ENCODE measurements at places on chromosomes 1 and 21.

DNA sequence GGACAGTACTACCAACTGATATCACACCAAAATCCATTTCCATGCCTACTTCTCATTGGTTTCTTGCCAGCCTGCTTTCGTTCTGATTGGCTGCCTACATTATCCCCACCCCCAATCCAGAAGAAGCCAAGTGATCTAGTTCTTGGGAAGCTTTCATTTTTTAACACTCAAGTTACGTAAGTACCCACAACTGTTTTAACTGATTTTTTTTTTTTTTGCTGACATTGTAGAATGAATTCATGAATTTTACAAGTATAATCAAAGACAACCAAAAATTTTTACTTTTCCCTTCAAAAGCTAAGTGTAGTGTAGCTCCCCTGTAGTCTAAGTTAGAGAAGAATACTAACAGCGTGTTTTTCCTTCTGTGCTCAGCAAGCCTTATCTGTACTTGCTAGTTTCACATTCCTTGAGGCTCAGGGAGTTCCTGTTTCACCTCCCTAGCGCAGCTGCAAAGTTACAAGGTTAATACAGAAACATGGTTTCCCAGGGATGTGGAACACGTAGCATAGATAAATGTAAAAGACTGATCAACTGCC is at the start of gene SLC9C2:
Gene SLC9C2, minus strand, starts transcription at position 17 of the 536 bp plus-strand sequence. CDS start 1,296 bp downstream, outside the sequence.
- DNase-seq, result no peak

- DNase-seq, result no peak
Observed at GRCh38 chr1:19346026-19346425, 33.9 kb downstream of the SLC66A1 start.

DNA sequence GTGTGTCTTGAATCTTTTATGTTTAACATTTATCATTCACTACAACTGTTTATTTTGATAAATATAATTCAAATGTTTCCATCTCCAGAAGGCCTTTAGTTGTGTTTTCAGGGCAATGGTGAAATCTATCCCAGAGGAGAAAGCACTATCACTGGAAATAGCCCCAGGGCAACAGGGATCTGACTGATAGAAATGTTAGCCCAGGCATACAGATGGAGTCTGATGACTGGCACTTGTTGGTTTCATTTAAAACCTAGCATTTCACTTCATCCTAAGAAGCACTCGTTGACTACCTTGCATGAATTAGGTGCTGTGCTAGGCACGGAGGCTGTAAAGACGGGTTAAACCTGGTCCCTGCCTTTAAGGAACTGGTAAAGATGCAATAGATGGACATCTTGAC is 103.1 kb downstream of the C1orf21 start:
- no peak for DNase-seq

DNA sequence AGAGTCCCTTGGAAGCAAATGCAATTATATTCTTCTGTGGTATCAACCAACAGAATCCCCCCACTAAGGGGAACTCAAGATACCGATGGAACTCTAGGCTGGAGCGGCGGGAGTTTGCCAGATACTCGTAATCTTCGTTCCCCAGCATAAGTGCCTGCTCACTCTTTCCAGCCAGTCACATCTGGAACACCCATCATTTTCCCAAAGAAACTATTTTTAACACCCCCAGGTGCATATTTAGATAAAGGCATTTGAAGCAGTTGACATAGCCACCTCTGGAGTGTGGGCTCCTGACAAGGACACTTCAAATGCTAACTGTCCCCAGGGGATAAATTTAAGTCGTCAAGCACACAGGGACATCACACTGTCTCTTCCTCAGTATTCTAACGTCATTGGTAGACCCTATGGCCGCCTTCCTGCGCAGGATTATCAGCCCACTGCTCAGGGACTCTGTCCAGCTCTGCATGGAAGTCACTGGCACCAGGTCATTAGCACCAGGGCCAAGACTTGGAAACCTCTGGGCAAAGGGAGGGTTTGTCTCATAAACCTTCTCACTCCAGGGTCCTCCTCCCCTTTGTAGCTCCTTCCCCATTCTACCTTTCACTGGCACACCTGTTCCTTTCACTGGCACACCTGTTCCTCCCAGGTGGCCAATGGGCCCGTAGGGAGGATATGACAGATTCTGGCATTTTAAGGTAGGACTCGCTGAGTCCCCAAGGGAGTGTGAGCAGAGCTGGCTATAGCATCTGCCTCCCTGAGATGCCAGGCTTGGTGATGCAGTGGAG is 48.8 kb downstream of the H3-3A start:
- DNase-seq, result no peak

DNA sequence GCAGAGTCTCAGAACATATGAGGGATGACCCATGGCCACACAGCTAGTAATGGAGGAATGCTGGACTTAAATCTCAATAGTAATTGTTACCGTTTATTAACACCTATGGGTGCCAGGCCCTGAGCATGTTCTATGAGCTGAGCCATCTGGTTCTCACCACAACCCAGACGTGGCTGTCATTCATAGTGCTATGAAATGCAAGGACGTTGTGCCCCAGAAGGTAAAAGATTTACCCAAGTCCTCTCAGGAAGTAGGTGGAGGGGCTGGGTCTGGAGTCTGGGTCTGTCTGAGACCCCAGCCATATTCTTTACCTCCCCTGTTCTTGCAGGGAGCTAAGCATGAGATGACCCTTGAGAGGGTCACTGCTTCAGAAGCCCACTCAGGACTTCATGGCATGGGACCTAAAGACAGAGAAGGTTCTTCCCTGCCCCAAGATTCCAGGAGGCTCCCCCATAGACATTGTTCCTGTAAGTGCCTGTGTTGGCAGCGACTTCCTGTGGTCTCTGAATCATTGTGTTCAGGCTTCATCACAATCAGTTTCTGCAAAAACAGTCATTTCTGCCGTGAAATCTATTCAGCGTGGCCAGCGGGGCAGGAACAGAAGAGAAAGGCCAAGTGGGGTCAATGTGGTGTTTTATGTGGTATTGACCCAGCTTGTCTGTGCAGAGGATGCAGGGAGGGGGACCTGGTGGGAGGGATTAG is 475.4 kb downstream of the PTPRU start:
- DNase-seq, result no peak

DNA sequence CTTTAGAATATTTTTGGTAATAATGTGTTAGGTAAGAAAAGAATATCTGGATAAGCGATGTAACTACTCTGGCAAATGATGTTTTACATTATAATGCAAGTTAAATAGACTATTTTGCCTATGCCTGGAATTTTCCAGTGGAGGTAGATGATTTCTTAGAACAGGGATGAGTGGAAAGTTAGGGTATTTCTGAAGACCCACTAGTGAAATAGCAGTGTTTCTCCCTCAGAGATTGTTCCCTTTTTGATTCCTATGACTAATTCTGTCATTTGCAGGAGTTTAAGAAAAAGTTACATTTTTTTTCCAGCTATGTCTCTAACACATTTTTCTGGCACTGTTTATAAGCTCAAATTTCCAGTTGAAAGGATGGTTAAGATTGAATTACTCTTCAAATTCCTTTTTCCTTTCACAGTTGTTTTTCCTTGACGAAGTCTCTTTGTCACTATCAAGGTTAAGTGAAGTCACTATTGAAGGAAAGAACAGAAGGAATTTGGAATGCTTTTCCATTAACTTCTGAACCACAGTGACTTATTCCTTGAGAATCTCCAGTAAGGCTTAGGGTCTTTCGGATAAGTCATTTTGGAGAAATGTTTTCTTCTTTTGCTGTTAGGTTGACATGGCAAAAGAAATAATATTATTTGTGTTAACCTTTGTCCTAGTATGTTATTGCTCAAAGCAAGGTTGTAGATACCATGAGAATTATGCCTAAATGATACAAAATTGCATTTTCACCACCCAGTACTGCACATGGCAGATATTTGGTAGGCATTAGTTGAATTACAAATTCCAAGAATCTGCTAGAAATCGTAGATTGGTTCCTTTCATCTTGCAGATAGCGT is 42.9 kb upstream of the ZNF326 start:
- no peak for DNase-seq

- no peak for DNase-seq
Observed at GRCh38 chr1:174448974-174449373, 1.2 kb downstream of the GPR52 start.

- no peak for DNase-seq
Observed at GRCh38 chr1:22450351-22451021, 1.2 kb upstream of the ZBTB40 start.

GRCh38 chr1:172002725-172003345 is 161.5 kb downstream of the DNM3 start:
- DNase-seq, result no peak

GRCh38 chr1:84103197-84103992 is 40.7 kb upstream of the PRKACB start:
- DNase-seq, result no peak

GRCh38 chr1:82086739-82087138 is 286.0 kb downstream of the ADGRL2 start:
- DNase-seq, result no peak

GRCh38 chr1:184028854-184029623 is 8.5 kb downstream of the COLGALT2 start:
- DNase-seq, result no peak

GRCh38 chr1:203544485-203544884 is 50.5 kb downstream of the OPTC start:
- no peak for DNase-seq

DNA sequence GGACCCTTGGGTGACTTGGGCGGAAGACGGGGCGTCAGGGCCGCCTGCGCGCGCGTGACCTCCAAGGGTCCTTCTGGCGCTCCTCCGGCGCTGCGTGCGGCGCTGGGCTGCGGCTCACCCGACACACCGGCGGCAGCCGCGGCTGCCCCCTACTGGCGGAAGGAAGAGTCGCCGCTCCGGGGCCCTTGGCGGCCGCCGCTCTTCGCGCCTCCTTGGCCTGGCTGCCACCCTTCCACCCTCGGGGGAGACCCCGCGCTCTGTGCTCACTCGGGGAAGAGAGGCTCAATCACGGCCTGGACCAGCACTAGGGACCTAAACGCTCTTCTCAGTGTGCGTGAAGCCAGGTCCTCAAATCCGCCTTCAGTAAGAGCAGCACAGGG is 89.7 kb downstream of the DMRTA2 start:
- no peak for DNase-seq

DNA sequence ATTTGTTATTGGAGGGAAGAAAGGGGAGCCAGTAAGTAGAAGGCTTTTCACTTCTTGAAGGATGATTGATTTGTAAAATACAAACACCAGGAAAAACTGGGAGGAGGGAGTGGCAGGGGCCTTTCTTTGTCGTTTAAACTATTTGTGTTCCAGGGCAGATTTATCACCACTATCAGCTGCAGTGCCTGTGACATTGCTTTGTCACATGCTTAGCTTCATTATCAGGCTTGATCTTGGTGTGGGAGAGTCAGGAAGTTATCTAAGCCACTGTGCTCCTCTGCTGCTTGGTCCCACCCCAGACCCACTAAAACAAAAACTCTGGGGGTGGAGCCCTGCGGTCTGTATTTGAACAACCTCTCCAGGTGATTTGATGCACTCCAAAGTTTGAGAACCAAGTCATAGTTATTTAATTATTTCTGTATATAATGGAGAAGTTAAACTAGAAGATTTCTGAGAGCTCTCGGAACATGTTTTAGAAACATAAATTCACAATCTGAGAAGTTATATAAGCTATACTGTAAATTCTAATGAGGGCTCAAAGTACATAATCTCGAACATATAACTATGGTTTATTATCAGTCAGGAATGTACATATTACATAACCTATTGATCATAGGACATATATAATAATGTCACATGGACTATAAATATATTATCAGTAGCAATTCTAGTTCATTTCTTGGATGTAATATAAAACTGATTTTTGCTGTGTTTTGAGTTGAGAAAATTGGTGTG is 87.9 kb downstream of the CDC14A start:
- DNase-seq, result no peak

DNA sequence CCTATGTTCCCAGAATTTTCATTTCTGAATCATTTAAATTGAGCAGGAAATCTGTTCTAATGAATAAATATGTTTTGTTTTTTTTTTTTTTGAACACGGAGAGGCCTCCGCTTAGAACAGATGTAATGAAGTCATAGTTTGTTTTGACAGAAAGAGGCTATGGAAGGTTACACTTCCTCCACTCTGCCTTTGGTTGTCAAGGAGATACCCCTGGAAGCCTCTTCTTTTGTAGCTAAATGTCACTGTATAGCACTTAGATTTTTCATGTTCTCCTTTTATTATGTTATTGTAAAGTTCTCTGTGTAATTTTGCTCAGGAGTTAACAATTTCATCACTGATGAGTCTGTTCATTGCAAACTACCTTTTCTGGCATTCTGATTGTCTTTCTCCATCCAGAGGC is 22.7 kb upstream of the GNG12 start:
- DNase-seq, result no peak

DNA sequence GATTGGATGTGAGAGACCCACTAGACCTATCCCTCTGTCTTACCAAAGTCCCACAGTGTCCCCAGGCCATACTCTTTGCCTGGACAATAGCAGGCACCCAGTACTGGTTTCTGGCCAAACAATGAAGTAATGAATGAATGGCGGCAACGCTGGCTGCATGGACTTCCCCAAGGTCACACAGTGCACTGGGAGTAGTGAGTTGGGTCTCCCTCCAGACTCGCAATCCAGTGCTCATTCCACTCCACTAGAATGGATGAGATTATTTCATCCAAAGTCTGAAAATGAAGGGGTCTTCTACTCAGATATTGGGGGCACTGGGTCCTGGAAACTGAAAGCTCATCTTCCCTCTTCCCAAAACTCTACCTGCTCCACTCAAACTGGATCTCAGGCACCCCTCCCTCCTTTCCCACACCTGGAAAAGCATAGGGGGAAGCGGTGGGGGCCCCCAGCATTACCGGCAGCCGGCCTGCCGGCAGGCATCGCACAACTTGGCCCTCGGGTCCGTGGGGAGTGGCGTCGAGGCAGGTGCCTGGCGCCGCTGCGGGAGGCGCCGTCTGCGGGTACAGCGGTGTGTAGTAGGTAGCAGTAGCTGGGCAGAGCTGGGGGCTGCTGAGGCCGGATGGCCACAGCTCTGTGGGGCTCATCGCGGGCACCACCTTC is 816 bp downstream of the E2F2 start:
- no peak for DNase-seq

DNA sequence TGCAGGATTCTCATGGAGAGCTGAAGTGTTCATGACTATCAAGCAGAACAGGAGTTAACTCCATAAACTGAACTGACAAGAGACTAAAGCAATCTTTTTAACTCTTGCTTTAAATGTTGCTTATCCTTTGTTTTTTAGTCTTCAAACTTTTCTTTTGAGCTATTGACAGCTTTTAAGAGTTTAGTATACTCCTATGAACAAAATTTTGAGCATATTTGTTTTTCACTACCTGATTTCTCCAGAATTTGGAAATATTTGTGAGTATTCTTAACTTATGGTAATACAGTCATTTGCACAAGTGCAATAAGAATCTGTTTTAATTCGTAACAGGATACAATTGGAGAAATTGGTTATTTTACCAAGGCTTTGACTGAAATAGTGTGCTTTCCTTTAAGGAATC is 7.2 kb downstream of the DNAI4 start:
- DNase-seq, result no peak

DNA sequence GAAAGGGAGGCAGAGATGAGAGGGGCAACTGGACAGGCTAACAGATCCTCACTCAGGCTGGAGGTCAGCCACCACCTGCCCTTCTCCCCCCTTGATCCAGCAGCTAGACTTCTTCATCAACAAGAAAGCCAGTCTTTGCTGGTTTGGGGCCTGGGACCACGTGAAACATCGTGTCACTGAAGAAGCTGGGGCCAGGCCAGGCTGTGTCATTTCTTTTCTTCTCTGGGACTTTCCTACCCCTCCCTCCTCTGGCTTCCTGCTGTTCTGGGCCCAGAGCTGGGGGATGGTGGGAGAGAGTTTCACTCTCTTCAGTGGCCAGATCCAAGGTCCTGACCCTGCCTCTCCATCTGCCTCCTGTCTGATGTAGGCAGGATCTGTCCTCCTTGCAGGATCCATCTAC is 18.1 kb upstream of the SLC26A9 start:
- DNase-seq, result no peak
